CD4-positive, alpha-beta T cell treated with Interleukin-12 subunit alpha and Interleukin-12 subunit beta, for 1 hour (primary cell): ENCODE measurements at places on chromosomes 11 and 22.
A peak's percentile ranks its signal among the peaks of the same experiment; 100 is the strongest.

GRCh38 chr11:59573216-59573615 lies 42.4 kb downstream of the OSBP start:
- DNase-seq: no peak

DNA sequence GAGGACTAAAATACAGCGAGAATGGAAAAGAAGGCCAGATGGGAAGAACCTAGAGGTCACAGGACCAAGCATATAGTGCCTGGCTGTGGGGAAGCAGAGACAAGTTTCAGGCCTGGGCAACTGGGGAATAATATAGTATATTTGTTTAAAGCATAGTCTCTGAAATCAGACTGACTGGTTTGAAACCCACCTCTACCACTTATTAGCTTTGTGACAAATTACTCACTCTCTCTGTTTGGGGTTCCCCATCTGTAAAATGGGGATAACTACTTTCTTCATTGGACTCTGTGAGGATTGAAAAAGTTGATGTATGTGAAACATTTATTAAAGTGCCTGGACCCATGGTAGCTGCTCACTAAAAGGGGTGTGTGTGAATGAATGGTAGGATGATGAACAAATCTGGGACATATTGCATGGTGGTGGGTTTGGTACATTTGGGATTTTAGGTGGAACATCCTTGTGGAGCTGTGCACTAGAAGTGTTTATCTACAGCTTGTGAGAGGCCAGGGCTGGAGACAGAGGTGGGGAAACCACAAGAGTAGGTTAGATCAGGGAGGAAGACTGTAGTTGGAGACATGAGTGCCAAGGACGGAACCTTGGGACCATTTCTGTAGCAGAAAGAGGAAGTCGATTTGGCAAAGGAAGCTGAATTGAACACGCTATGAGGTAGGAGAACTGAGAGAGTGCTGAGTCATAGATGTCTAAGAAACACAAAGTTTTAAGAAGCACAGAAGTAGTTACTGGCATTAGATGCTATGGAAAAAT lies 52.6 kb downstream of the SWAP70 start:
- DNase-seq: peak; percentile 3

DNA sequence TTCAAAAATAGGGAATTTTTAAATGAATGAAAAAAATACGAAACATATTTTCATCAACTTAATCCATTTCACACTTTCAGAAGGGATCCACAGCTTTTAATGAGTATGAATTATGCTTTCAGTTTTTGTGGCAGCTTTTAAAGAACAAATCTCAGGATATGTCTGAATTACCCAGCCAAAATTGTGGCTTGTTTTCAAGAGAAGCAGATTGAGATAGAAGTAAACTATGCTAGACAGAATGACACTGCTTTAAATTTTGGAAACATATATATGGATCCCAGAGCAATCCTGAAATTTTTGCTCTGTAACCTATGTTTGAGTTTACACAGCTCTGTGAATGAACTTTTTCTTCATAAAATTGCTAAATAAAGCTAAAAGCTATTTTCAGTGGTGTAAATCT lies 2.4 kb upstream of the HINFP start:
- no peak for DNase-seq

- no peak for DNase-seq
Observed at GRCh38 chr11:35579557-35580396, 38.5 kb upstream of the FJX1 start.

GRCh38 chr11:113932788-113933187 lies 28.2 kb downstream of the HTR3B start:
- DNase-seq: no peak

GRCh38 chr11:113350336-113351067 lies 36.1 kb downstream of the TTC12 start:
- DNase-seq: no peak

- DNase-seq: no peak
Observed at GRCh38 chr11:93890391-93891051, 40.1 kb upstream of the VSTM5 start.

GRCh38 chr11:121524233-121524631 lies 71.5 kb upstream of the SORL1-AS1 start:
- no peak for DNase-seq

DNA sequence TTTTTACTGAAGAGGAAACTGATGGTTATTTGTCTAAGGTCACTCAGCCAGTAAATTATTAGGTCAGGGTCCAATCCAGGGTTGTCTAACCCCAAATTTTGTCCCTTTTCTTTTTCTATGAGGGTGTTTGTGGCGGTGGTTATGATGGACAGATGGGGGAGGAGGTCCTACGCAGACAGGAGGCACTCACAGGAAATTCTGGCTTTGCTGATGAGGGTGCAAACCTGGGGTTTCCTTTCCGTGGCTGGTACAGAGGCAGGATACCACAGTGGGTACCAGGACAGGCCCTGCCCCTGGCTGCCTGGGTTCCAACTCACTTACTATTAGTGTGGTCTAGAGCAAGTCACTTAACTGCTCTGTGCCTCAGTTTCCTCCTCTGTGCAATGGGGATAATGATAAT lies 91.0 kb downstream of the RRM1 start:
- DNase-seq: no peak

GRCh38 chr22:42064629-42065028 lies 6.0 kb downstream of the NAGA start:
- no peak for DNase-seq

DNA sequence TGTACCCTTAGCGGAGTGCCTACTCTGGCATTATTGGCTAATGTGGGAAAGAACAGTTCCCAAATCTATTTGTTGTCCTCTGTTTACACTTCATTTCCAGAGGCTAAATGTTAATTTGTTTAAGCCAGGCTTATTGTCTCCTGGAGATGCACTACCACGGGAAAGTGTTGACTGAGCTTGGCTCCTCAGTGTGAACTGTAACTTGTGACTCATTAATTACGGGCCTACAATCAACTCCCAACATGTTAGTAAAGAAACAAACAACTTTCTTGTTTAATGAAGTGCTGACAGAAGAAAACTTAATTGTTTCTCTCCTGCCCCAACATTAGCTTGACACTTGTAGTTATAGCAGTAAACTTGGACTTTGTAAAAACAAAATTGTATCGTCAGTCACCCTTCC lies 130.4 kb downstream of the ATXN10 start:
- no peak for DNase-seq

GRCh38 chr11:84588131-84588829 lies 1038.9 kb downstream of the DLG2 start:
- DNase-seq: no peak

GRCh38 chr22:23403152-23403719 lies 176.9 kb downstream of the IGLL1 start:
- no peak for DNase-seq
